Left lung (tissue), 14 donors: ENCODE measurements at places on chromosomes 13 and 19. TPM values are rescaled to one million over a fixed set of nuclear protein-coding genes. Genes with fewer than 3 reads are reported as not detected.

DNA sequence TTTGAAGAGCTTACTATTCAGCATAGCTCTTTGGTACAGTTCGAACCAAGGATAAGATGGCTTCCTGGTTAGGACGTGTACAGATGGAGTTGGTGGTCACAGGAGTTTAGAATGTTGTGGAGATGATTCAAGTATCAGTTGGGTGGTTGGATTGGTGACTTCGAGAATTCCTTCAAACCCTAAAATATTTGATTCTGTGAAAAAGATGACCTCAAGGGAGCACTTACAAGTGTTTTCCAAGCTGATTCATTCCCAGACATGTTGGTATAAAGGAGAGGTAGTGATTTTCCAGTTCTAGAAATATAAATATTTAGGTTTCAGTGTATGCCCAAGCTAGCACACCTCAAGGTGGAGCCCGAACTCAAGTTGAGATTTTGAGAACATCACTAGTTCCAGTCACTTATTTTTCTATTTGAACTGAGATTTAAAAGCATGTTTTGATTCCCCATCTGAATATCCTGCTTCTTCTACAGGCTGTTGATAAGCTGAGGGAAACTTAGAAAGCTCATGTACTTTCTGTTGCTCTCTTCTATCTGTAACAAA, 306.1 kb downstream of the DCT start:
- no peak for DNase-seq

GRCh38 chr13:31365630-31366029, 165.9 kb downstream of the B3GLCT start:
- DNase-seq: no peak

Gene RFPL4AL1
- polyA plus RNA-seq: not detected

Gene ZNF541
- polyA plus RNA-seq: 0.13 TPM

DNA sequence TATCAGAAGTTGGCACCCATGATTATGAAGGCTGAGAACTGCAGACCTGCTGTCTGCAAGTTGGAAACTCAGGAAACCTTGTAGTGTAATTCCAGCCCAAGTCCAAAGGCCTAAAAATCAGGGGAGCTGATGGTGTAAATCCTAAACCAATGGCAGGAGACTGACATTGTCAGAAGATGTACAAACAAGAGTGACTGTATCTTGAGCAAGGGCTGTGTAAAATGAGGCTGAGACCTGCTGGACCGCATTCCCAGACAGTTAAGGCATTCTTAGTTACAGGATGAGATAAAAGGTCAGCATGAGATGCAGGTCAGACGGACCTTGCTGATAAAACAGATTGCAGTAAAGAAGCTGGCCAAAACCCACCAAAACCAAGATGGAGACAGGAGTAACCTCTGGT, 147.7 kb downstream of the COG6 start:
- DNase-seq: no peak

GRCh38 chr19:45955905-45956608, 17.6 kb downstream of the NOVA2 start:
- DNase-seq: no peak

DNA sequence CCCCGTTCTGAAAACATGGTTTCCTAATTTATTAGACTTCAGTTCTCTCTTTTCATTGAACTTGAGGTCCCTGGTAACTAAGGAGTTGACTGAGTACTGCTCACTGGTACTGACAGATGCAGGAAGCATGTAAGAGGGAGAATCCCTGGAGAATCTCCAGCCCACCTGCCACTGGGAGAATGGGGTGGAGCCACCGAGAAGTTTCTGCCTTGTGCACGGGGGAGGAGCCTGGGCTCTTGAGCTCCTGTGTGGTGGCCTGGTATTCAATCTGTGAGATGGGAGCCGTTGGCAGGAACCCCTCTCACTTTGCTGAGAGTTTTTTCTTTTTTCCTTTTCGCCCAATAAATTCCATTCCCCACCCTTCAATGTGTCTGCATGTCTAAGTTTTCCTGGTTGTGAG, 13.2 kb upstream of the AKAP11 start:
- DNase-seq: no peak

Gene UHRF1
- 22.9 TPM for polyA plus RNA-seq

GRCh38 chr13:37791699-37792098, 77.9 kb downstream of the TRPC4 start:
- no peak for DNase-seq

Gene KCNRG
- polyA plus RNA-seq: 2.9 TPM

Gene PALM3
- 15.5 TPM for polyA plus RNA-seq

DNA sequence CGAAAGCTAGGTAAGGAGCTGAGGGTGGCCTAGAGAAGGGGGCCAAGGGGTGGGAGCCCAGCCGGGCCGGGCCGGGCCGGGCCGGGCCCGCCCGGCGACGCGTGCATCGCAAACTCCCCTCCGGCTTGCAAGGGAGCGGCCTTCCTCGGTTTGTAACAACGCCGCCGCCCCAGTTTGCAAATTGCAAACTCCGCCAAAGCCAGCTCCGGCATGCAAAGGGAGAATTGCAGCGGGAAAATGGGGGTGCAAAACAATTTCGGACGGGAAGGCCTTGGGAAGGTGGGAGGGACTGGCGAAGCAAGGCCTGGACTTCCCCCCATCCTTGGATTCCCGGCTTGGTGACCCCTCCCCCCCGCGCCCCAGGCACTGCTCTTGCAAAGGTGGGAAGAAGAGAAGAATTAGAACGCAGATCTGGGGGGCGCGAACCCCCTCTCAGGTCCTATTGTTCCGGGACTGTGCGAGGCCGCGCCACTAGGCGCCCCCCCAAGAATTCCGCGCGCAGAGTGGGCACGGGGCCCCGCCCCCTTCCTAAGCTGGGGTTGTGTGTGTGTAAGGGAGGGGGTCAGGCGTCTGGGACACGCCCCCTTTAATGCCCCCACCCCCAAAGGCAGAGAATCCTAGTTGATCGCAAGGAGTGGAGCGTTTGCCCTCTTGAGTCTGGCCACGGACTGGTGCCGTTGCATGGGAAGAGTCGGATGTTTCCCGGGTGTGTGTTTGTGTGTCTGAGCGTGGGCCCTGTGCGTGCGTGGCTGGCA, 926 bp downstream of the PRR12 start:
- peak; percentile 82 for DNase-seq

DNA sequence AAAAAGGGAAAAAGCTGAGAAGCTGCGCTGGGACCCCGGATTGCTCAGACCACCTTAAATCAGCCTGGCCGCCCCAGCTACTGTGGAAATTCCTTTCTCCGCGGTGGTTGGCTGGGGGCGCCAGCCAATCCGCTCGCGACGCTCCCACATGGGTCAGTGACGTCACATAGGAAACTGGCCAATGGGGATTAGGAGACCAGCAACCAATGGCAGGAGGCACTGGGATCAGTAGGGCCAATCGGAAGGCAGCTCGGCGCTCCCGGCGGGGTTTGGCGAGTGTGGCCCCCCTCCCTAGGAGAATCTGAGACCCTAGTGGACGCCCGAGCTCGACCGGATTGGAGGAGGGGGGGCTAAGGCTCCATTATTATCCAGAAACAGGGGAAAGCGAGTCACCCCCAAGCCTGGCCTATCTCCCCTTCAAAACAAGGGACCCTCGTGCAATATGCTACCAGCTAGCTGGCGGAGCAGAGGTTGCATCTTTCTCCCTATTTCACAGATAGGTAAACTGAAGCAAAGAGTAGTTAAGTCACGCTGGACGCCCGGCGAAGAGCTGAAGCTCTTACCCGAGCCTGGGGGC, 6.5 kb upstream of the TLE2 start:
- peak; percentile 100 for DNase-seq

- no peak for DNase-seq
Observed at GRCh38 chr13:53005626-53006025, 23.0 kb upstream of the OLFM4 start.

DNA sequence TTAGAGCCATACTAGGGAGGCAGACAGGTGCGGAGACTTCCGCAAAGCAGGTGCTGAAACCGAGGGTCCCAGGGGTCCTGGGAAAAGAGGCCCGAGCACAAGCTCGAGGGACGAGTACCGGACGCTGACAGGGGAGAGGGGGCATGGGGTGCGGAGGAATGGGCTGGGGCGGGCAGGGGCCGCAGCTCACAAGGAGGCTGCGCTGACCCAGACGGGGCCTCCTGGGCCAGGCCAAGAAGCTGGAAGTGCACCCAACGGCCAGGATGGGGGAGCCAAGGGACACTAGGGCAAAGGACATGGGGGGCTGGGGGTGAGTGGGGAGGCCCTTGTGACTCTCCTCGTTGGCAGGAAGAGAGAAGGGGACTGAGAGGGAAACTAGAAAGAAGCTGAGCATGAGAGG, 1.8 kb downstream of the POLR2E start:
- no peak for DNase-seq

Gene GIPR
- 3.1 TPM for polyA plus RNA-seq

Gene SLC17A7
- 0.46 TPM for polyA plus RNA-seq

Gene ZNF763
- polyA plus RNA-seq: 7.7 TPM

GRCh38 chr19:19006213-19006612, 27.1 kb downstream of the SUGP2 start:
- no peak for DNase-seq

- DNase-seq: no peak
Observed at GRCh38 chr19:48698046-48698445, 2.3 kb downstream of the FUT2 start.

- DNase-seq: no peak
Observed at GRCh38 chr13:49140910-49141611, 79.1 kb upstream of the MLNR start.

DNA sequence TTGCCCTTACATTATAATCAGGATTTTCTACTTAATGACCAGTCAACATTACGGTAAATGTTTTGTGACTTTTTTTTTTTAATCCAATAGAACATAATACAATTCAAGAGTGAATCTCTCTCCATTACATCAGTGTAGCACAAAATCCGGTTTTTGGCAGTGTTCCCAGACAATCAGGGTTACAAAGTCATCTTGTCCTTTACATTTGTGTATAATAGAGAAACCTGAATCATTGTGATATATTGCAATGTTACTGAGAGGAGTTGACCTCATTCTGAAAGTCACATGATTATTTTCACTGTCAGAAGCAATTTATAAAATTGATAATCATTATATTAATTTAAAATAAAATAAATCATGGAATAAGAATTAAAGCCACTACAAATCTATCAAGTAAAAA, 1346.0 kb upstream of the SPRY2 start:
- DNase-seq: no peak

- no peak for DNase-seq
Observed at GRCh38 chr19:38290631-38291147, 13.4 kb upstream of the C19orf33 start.

- DNase-seq: peak; percentile 78
Observed at GRCh38 chr19:32022044-32022640, 323.3 kb upstream of the ZNF507 start.

- DNase-seq: no peak
Observed at GRCh38 chr13:47480951-47481350, 520.1 kb downstream of the SUCLA2 start.

- DNase-seq: no peak
Observed at GRCh38 chr19:48598996-48599700, 7.4 kb upstream of the SPACA4 start.

DNA sequence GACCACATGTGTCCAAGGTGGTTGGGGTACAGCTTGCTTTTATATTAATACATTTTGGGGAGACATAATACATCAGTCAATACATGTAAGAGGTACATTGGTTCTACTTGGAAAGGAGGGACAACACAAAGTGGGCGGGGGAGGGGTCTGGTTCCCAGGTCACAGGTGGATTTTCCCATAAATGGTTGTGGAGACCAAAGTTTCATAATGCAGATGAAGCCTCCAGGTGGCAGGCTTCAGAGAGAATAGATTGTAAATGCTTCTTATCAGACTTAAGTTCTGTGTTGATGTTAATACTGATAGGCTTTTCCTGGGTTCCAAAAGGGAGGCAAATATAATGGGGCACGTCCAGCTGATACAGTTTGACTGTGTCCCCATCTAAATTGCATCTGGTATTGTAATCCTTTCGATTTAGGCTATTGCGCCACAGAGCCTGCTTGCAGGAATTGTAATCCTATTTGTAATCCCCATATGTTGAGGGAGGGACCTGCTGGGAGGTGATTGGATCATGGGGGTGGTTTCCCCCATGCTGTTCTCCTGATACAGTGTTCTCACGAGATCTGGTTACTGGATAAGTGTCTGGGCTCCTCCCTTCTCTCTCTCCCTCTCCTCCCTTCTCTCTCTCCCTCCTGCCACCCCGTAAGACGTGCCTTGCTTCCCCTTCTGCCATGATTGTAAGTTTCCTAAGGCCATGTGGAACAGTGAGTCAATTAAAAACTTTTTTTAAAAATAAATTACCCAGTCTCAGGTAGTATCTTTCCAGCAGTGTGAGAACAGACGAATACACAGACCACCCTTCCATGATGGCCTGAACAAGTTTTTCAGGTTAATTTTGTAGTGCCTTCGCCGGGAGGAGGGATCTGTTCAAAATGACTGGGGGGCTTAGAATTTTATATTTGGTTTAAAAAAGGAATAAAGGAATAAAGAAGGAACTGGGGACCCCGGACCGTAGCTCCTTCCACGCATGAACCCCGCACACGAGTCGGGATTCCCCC, 44.9 kb downstream of the ZNF823 start:
- DNase-seq: peak; percentile 15

GRCh38 chr13:111900390-111901131, 166.4 kb upstream of the SOX1 start:
- DNase-seq: peak; percentile 58

- no peak for DNase-seq
Observed at GRCh38 chr13:46160471-46161066, 21.4 kb downstream of the LCP1 start.

Gene NLRP9
- not detected for polyA plus RNA-seq

Gene TPTE2
- polyA plus RNA-seq: 0.38 TPM

Gene IGFL4
- polyA plus RNA-seq: 1.2 TPM

DNA sequence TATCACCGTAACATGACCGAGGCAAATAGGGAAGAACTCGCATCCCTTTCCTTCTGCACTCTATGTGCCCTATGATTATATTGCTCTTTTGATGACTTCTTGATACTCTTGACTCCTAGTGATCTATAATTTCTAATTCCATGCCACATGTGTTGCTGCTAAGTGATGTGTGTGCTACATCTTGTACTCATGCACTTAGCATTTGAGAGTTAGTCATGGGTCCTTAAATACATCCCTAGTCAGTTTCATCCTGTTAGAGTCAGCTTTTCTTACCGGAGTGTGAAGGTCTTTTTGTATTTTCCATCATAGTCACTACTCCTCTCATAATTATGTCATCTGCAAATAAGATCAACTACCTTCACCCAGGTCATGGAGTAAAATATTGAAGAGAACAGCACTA, 30.2 kb downstream of the RXFP2 start:
- no peak for DNase-seq

- DNase-seq: no peak
Observed at GRCh38 chr13:84574851-84575250, 692.6 kb upstream of the SLITRK1 start.
